ENCODE measurements at places on chromosomes 5 and 9. TPM values are rescaled to one million over a fixed set of nuclear protein-coding genes. Genes with fewer than 3 reads are reported as not detected.

Gene ZFP37
- total RNA-seq: 3.3 TPM

Gene LOX
- 317 TPM for total RNA-seq

Gene INSL6
- total RNA-seq: not detected

Gene FST
- 215 TPM for total RNA-seq

Gene PCDH1
- total RNA-seq: 0.29 TPM

Gene TMEM215
- total RNA-seq: not detected

Gene PNPLA7
- 2.7 TPM for total RNA-seq

Gene RXFP3
- total RNA-seq: not detected

Gene GABRA1
- total RNA-seq: not detected

Gene SLC34A3
- total RNA-seq: not detected

Gene TYRP1
- 0.36 TPM for total RNA-seq

Gene LCN10
- not detected for total RNA-seq

Gene CATSPER3
- 0.36 TPM for total RNA-seq

Gene SLC27A4
- 21.4 TPM for total RNA-seq

Gene IFNB1
- not detected for total RNA-seq

Gene CHSY3
- total RNA-seq: 12.4 TPM

Gene WWC1
- 1.4 TPM for total RNA-seq

Gene PFN3
- not detected for total RNA-seq

Gene LHX3
- under 0.01 TPM for total RNA-seq

Gene OTULINL
- total RNA-seq: 0.36 TPM

Gene CSF2
- total RNA-seq: not detected

Gene MFAP3
- total RNA-seq: 90.1 TPM

Gene SYK
- total RNA-seq: not detected

Gene TUSC1
- 13.8 TPM for total RNA-seq

Gene GEMIN5
- total RNA-seq: 11.6 TPM

Gene ITK
- not detected for total RNA-seq

Gene ARL15
- total RNA-seq: 29.8 TPM

Gene CKS2
- total RNA-seq: 18.6 TPM

Gene FBXO10
- total RNA-seq: 28.6 TPM

Gene SYNPO
- 4.0 TPM for total RNA-seq

Data from osteoblast (primary cell).